ENCODE measurements at places on chromosomes 4 and X.

GRCh38 chr4:98283219-98284189, 22.3 kb downstream of the RAP1GDS1 start:
- DNase-seq, result no peak

DNA sequence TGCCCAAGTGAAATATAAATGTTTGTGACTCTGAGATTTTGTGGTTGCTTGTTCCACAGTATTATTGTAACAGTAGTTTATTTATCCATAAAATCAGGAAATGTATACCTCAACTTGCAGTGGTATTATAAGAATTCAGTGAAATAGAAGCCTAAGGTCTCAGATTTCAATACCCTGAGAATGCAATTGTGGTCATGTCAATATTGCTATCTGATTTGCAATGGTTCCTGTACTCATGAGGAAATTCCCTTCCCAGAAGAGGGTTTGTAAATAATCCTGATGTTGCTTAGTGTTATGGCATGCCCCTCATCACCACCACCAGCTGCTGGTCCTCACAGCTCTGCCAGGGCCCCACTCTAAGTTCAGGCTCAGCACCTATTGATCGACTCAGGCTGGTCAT, 67.8 kb downstream of the SLC34A2 start:
- no peak for DNase-seq

- DNase-seq, result no peak
Measured at GRCh38 chrX:54447461-54447860, 7.3 kb downstream of the TSR2 start.

GRCh38 chr4:142493255-142494110, 352.6 kb downstream of the INPP4B start:
- no peak for DNase-seq

GRCh38 chr4:152634110-152634760, 45.6 kb downstream of the TMEM154 start:
- DNase-seq, result no peak

GRCh38 chr4:176840166-176840565, 47.4 kb upstream of the VEGFC start:
- DNase-seq, result no peak

GRCh38 chr4:77194366-77194765, 37.4 kb downstream of the CCNG2 start:
- DNase-seq, result no peak

DNA sequence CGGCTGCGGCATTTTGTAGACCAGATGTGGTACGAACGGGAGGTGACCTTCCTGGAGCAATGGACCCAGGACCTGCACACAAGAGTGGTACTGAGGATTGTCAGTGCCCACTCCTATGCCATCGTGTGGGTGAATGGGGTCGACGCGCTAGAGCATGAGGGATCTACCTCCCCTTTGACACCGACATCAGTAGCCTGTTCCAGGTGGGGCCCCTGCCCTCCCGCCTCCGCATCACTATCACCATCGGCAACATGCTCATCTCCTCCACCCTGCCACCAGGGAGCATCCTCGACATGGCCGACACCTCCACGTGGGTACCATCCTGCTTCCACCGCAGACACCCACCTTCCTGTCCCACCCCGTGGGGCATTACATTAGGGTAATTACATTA, 46.2 kb downstream of the SMARCA5 start:
- no peak for DNase-seq

DNA sequence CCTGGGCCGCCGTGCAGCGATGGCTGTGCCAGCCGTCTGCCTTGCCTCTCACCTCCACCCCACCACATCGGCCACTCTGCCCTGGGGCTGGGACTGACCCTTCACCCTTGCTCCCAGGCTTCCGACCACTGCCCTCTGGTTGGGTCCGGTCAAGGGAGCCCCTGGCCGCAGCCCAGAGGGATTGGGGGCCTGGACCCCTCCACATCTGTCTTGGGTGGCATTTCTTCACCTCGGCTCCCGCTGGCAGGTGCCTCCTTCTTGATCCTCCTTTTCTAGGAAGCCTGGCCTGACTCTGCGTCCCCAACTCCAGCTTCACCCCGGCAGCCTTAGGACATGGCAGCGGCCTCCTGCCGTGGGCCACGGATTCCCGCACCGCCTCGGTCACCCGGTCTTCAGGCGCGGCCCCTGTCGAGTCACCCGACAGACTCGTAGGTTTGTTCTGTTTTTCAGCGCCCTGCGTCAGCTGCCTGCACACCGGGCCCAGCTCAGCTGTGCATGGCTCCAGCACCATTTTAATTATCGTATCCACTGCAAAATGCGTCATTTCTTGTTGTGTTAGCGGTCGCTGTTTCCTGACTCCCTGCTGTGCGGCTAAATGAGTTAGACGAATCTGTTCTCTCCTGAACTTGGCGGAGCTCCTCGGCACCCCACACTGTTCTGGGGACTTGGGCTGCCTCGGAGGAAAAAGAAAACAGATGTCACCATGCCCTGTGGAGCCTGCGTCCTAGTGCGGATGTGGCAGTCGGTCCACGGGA, 124.0 kb downstream of the FAM53A start:
- no peak for DNase-seq
